ENCODE measurements at places on chromosomes 1 and 21.

- no peak for DNase-seq
Observed at GRCh38 chr1:26188477-26188876, 1.9 kb upstream of the CATSPER4 start.

GRCh38 chr1:83509301-83509781 is 489.6 kb downstream of the TTLL7 start:
- DNase-seq: no peak

GRCh38 chr1:71303617-71304041 is 222.8 kb upstream of the ZRANB2 start:
- DNase-seq: no peak

DNA sequence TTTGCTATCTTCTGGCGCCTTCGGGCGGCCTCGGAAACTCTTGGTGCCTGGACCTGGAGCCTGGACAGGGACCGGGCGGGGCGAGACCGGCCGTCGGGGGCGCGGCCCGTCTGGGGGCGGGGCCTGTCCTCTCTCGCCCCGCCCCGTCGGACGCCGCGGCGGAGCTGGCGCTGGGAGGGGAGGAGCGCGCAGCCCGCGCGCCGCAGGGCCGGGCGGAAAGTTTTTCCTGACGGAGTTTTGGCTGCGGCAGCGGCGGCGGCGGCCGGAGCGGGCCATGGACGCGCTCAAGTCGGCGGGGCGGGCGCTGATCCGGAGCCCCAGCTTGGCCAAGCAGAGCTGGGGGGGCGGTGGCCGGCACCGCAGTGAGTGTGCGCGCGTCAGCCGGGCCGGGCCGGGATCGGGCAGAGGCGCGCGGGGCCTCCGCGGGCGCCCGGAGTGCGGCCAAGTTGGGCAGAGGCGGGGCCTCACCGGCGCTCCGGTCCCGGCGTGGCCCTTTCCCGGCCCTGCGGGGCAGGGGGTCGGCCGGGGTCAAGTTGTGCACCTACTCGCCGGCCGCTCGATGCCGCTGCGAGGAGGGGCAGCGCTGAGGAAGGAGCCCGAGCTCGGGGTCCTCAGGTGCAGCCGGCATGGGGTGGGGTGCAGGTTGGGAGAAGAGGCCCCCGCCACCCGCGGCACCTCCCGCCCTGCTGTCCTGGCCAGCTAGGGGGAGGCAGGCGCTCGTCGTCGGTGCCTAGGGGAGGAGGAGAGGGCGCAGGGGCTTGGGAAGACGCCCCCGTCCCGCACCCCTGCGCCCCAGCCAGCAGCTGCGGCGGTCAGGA is at the start of gene LDLRAP1:
LDLRAP1 (plus strand) TSS at position 182 of the 818 bp plus-strand sequence; CDS start at position 275, 93 bp downstream.
- peak; percentile 60 for DNase-seq

GRCh38 chr1:113912594-113913311 is 7.6 kb downstream of the DCLRE1B start:
- no peak for DNase-seq

DNA sequence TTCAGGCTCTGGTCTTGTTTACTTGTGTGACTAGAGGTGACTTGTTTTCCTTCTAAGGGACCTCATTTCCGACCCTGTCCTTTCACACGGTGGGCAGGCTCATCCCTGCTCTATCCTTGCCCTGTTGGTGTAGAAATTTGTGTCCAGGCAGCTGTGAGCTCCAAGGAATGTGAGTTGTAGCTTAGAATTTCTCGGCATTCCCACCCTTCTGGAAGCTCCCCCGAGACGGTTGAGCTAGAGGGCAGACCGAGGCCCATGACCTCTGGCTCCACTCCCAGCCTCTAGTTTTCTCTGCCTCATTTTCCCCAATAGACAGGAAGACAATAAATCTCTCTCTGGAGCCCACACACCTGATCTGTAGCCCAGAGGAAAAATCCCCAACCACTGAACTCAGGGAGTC is 100.9 kb downstream of the NAV1 start:
- no peak for DNase-seq

GRCh38 chr1:181089017-181089675 is 646 bp downstream of the IER5 start:
- DNase-seq: peak; percentile 46

GRCh38 chr21:44571844-44572782 is 1.4 kb upstream of the KRTAP10-4 start:
- no peak for DNase-seq

DNA sequence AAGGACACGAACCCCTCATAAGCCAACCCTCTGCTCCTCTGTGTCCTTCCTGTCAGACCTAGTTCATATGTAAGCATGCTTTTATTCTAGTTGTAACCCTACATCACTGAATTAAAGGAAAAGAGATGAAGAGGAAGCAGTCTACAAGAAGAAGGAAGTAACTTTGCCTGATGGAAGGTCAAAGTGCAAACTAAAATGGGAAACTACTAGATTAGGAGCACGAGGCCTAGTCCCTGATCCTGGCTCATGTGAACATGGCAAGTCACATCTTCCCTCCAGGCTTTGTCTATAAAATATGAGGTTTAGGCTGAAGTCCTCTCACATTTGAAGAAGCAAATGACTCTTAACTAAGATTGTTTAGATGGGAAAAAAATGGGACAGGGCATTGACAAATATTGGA is 13.2 kb downstream of the ZMYND12 start:
- DNase-seq: no peak

Measured in stimulated activated CD4-positive, alpha-beta T cell treated with anti-CD3 and anti-CD28 coated beads, Interleukin-1b, Interleukin-23, amount 100 ng/mL, for 48 hours (primary cell).